ENCODE measurements at places on chromosomes 13 and 19.

- no peak for DNase-seq
These were observed 340.7 kb upstream of the HTR2A start for GRCh38 chr13:47237571-47237970.

GRCh38 chr19:18859676-18860301, 28.0 kb downstream of the UPF1 start:
- no peak for DNase-seq

DNA sequence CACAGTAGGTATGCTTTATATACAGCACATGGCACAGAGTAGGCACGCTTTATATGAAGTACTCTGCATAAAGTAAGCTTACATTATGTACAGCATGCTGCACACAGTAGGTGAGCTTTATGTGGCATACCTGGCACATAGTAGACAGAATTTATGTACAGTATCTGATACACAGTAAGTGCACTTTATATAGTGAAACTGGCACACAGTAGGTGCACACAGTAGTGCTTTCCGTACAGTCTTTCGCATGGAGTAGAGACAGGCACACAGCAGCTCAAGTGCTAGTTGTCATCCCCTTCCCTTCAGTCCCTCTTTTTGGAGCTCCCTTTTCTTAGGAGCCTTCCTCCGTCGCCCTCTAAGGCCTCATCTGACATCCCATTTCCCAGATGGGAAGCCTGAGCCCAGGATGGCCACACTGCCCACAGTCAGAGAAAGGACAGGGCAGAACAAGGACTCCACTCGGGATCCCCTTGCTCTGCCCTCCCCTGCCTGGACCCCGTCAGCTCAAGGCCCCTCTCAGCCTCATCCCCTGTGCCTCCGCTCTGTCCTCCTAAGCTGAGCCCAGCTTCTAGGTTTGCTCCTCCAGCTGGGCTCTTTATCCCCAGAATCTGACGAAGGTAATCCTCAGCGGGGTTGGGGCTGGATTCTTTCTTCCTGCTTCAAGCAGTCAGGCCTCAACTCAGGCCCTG, 852 bp upstream of the CYP4F12 start:
- no peak for DNase-seq

GRCh38 chr19:30719999-30720345, 347.8 kb downstream of the ZNF536 start:
- DNase-seq, result no peak

- no peak for DNase-seq
These were observed 348.5 kb upstream of the ARGLU1 start for GRCh38 chr13:106916329-106916976.

- DNase-seq, result no peak
These were observed 12.6 kb downstream of the SLC1A5 start for GRCh38 chr19:46775642-46776258.

- DNase-seq, result no peak
These were observed 15.7 kb downstream of the CIC start for GRCh38 chr19:42284591-42285341.

GRCh38 chr13:108326309-108326708, 56.8 kb downstream of the TNFSF13B start:
- no peak for DNase-seq

DNA sequence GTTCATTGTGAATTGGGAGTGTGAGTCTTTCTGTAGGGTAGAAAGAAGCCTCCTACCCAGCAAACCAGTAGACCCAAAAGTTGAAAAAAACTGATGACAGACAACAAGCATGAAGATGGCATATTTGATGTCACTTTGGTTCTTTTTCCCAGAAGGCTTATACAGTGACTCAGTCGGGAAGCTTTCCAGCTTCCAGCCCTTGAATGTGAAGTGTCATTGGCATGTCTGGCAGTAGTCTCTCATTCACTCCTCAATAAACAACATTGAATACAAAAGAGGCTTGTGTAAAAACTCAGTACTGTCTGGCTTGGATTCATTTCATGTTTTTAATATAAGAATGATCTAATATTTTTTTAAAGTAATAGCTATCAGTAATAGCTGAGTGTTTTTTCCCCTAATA, 68.7 kb downstream of the IPO5 start:
- no peak for DNase-seq

DNA sequence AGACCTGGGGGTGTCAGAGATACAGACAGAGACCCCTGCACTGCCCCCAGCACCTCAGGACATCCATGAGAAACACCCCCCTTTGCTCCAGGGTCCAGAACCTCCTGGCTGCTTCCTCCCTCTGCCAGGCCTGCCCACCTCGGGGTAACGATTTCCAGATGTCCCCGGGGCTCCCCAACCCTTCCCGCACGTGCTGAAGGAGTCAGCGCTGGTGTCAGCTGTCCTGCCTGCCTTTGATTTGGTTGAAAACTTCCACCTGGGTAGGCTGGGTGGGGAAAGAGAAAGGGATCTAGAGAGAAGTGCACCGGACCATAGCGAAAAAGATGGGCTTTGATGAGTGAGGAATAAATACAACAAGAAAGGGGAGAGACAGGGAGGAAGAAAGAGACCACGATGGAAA, 1.5 kb upstream of the CGB7 start:
- no peak for DNase-seq

GRCh38 chr13:78620936-78621470, 17.7 kb upstream of the POU4F1 start:
- no peak for DNase-seq

DNA sequence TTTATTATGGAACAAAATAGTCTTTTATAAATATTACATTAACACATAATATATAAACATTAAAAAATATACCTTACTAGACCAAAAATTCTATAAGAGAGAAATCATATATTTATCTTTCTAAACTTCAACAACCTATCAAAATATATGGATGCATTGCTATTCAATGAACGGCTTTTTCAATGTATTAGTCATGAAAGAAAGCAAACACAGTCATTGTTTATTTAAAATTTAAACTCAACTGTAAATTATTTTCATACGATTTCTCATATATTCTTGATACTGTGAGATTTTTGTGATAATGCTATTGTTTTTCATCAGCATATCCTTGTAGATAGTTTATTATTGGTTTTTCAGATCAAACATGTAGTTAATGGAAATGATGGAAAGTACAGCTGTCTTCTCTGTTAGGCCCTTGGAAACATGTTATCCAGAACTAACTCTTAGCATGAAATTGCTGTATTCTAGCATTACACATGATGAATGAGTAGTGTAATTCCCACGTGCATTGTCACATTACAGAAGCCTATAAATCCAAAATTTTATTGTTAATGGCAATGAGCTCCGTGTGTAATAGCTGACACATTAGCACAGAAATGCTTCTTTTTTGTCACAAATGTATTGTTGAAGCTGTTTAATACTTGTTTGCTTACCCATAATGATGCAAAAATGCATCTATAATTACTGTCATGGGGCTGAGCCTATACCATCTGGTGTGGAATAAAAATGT, 1639.9 kb downstream of the SLITRK5 start:
- no peak for DNase-seq

GRCh38 chr13:95573221-95573620, 20.7 kb downstream of the CLDN10 start:
- no peak for DNase-seq

DNA sequence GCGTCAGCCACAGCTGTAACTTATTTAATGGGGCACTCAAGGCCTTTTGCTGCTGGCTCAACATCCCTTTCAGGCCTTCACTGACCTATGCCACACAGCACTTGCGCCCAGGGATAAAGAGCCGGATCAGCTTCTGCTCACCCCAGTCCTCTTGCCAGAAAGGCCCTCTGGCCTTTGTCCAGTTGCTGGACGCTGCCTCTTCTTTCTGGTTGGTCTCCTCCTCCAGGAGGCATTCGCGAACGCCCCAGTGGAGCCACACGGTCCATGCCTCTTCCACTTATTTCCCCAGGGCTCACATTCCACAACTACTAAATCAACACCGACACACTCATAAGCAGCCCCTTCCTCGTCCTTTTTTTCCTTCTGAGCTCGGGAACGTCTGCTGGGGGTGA, 3.7 kb upstream of the ZNF329 start:
- no peak for DNase-seq

DNA sequence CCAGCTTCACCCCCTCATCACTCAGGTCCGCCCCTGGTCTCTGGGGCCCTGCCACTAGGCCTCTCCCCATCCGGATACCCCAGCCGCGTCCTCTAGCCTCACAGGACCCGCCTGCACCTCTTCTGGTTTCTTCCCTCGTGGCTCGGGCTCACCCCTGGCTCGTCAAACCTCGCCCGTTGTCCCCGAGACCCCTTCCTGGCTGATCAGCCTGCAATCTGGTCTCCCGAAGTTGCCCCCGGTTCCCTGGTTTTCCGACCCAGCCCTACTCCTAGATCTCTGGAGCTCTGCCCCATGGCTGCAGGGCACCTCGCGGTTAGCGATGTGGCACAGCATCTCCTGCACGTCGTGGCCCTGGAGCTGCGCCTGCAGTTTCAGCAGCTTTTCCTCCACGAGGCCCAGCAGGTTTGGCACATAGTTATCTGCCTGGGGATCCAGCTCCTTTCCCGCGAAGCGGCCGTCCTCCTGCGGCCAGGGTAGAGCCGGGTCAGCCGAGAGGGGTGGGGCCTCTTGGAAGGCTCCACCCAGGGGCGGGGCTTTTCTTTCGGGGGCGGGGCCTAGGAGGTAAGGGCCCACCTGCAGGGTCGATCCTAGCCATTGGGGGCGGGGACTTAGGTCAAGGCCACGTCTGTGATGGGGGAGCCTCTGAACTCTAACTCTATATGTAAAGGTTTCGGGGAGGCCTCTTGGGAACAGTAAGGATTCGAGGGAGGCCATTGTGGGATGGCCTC, 2.4 kb upstream of the RGL3 start:
- peak; percentile 36 for DNase-seq

DNA sequence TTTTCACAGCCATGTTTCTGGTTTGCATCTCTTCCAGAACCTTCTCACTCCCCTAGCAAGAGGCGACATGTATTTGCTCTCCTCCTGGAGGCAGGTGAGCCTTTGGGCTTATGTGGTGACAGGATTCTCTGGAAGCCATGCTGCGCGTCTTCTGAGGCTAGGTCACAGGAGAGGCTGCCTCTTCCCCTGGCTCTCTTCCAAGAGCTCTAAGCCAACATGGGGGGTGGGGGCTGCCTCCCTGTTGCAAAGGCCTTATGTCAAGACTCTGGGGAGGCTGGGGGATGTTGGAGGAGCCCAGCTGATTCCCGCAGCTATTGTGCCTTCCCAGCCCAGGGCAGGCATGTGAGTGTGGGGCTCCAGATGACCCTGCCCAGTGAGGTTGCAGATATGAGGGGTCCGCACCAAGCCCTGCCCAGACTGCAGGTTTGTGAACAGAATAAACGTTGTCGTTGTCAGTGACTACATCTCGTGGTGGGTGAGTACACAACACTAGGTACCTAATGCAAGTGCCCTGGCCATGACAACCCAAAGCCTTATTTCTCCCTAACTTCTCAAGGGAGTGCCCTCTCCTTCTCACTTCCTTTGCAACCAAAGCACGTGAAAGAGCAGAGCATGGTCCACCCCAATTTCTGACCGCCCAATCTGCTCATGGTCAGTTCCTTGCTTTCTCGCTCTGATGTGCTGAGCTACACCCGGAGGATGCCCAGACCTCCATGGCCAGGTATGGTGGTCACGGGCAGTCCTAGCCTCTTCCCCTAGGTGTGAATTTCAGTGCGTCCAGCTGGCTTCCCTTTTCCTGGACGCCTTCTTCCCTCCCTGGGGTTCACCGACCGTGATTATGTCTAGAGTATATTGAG, 44.9 kb downstream of the TEX29 start:
- DNase-seq, result no peak

DNA sequence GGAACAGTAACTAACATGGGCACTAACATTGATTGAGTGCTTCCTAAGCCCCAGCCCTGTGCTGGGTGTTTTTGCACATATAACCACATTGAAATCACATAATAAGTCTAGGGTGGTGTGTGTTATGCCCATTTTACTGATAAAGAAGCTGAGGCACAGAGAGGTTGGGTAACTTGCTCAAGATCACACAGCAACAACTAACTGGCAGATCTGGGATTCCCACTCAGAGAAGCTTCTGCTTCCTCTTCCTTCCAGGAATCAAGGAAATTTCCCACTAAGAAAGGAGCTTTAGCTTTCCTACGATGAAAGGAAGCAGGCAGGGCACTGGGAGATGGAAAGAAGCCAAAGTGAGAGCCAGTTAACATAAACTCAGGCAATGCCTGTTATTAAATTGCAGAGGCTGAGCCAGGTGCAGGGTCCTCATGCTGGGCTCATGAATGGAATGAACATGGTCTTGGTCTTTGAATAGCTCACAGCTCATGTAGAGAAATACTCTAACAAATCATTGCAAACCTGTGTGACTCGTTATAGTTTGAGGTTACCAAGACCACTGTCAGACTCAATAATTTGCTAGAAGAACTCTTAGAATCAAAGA, 10.1 kb downstream of the SSC5D start:
- DNase-seq, result no peak

- DNase-seq, result no peak
These were observed 2.1 kb upstream of the TGFB1 start for GRCh38 chr19:41355802-41356201.

DNA sequence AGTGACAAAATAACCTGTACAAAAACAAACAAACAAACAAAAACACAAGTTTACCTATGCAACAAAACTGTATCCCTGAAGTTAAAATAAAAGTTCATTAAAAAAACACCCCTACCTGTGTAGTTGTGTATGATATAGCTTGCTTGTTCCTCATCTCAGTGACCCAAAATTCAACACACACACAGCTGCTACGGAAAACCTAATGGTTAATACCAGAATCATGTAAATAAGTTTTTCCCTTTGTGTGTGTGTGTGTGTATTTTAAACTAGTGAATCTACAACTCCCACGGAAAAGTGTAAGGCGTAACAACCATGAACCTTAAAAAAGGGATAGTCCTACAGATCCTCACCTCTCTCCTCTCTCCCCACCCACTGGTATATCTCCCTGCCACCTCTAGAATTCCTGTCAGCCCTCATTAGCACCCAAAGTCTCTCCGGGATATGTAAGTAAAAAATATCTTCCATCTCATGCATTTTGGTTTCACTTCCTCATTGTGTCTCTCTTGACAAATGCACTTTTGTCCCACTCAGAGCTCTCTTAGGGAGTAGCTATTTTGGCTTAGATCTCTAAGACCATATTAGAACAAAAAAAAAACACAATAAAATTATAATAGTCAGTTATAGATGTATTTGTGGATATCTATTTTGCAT, 2236.5 kb downstream of the PCDH9 start:
- no peak for DNase-seq

GRCh38 chr19:33177417-33177979, 16.6 kb upstream of the LRP3 start:
- DNase-seq, result peak; percentile 55

- DNase-seq, result no peak
These were observed 26.8 kb upstream of the TINCR start for GRCh38 chr19:5594521-5594950.

DNA sequence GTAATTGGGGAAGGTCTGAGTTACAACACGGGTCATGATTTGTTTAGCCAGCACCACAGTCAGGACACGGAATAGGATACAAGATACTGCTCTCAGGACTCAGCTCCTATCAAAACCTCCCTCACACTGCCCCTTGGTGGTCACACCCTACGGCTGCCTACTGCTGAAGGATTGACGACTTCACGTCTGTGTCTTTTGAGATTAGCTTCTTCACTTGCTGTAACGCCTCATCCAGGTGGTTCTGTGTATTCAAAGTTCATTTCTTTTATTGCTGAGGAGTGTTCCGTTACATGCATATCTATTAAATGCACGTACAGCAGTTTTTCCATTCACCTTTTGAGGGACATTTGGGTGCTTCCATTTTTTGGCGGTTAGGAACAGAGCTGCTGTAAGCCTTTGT, 46.3 kb downstream of the URI1 start:
- no peak for DNase-seq

All from stimulated activated CD4-positive, alpha-beta T cell treated with anti-CD3 and anti-CD28 coated beads, TNF-alpha, amount 100 ng/mL, for 1 hour (primary cell).